GM12878 (cell line): ENCODE measurements at places on chromosomes 1 and 21. TPM values are rescaled to one million over a fixed set of nuclear protein-coding genes. Genes with fewer than 3 reads are reported as not detected.

GRCh38 chr1:202263628-202264027 is 70.0 kb downstream of the LGR6 start:
- no peak for DNase-seq

HCRTR1 gene
- not detected in 2 replicates for total RNA-seq

DNA sequence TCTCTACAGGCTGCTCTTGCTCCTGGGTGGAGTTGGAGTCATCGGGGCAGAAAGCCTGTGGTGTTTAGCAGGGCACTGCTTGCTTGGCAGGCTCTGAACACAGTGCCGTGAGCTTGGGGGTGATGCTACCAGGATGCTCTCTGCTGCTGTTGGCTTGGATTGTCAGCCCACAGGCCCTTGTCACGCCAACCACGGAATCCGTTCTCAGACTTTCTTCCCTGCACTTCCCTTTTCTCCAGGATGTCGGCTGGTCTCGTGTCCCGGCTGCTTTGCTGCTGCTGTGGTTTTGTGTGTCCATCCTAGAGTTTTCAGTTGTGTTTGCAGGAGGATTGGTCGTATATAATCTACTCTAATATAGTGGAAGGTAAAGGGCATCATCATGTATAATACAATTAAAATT is 44.4 kb upstream of the TTC34 start:
- DNase-seq: no peak

- no peak for DNase-seq
Measured at GRCh38 chr1:58841455-58841854, 57.6 kb upstream of the JUN start.

- DNase-seq: no peak
Measured at GRCh38 chr21:34260277-34261008, 103.4 kb upstream of the KCNE2 start.

LRRC71 gene
- not detected in 2 replicates for total RNA-seq

DNA sequence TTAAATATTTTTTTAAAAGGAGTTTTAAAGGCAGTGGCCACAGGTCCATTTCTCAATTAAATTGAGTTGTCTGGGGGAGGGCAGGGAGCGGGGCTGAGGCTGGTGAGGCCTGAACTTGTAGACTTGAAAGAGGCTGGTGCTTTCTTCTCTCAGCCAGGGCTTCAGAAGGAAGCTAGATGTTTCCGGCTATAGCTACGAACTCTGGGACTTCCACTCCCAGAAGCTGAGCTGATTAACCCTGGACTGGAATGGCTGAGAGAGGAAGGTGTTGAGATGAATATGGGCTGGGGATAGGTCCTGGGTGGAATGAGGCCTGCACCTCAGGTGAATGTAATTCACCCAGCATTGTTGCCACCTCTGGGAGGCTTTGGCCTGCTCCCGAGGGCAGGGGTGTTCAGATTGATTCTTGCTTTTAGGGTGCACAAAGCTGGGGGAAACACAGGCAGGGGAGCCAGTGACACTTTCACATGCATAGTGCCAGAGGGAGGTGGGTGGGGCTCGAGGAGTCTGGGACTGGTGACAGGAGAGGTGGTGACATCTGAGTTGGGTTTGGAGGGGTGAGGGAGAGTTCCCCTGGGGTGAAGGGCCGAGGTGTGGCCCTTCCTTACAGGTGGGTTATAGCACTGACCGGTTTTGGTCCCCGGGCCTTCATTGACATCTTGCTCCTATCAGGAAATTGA is 18.2 kb downstream of the LDLRAP1 start:
- no peak for DNase-seq
